NCI-H2227 treated with DMSO at 0.1 percent for 48 hours (cell line): ENCODE measurements at places on chromosomes 3 and 15.

DNA sequence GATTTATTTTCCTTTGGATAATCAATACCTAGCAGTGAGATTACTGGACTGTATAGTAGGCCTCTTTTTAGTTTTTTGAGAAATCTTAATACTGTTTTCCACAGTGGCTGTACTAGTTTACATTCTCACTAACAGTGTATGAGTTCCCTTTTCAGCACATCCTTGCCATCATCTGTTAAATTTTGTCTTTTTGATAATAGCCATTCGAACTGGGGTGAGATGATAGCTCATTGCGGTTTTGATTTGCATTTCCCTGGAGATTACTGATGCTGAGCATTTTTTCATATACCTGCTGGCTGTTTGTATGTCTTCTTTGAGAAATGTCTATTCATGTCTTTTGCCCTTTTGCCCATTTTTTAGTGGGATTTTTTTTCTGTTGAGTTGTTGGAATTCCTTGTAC is 210.8 kb downstream of the CGGBP1 start:
- no peak for DNase-seq

DNA sequence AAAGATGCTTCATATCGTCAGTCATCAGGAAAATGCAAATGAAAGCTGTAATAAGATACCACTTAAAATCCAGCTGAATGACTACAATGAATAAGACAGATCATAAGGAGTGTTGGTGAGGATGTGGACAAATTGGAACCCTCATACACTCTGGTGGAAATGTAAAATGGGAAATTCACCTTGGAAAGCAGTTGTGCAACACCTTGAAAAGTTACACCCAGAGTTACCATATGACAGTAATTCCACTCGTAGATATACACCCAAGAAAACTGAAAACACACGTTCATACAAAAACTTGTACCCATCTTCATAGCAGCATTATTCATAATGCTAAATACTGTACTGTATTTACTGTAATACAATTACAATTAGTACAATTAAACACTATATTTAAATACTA is 2.3 kb downstream of the TTC23 start:
- DNase-seq, result no peak

DNA sequence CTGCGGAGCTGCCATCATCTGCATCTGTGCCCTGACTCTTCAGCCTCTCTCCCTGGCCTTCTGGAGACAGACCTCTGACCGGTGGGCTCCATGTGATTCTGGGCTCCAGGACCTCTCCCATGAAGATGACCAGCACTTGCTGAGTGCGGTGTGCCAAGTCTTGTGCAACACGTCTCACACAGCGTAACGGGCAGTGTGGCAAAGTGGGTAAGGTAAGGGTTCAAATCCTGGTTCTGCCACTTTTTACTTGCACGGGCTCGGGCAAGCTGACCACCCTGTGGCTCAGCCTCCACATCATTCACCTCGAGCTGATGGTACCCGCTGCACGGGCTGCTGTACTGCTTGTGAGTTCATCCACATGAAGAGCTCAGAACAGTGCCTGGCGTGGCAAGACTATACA is 6.5 kb upstream of the SYNM start:
- no peak for DNase-seq

GRCh38 chr3:28949580-28949979 is 331.3 kb upstream of the RBMS3 start:
- DNase-seq, result no peak

DNA sequence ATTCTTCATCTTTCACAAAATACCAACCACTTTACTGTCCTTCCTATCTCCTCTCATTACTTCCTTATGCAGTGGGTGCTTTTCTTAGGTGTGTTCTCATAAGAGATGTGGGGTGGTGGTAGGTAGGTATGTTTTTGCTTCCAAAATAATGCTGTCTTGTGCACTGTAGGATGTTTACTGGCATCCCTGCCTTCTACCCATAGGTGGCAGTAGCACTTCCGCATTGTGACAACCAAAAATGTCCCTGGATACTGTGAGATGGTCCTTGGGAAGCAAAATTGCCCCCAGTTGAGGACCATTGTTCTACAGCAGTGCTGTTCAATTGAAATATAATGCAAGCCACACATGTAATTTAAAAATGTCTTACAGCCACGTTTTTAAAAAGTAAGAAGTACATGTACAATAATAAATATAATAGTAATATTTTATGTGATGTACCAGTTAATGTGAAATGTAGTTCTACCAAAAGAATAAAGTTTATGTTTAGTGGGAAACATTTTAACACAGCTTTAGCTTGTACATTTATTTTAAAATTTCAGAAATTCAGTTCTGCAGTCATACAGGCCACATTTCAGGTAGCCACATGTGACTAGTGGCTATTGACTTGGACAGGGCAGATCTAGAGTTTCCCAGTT is 75.2 kb downstream of the NEO1 start:
- no peak for DNase-seq

DNA sequence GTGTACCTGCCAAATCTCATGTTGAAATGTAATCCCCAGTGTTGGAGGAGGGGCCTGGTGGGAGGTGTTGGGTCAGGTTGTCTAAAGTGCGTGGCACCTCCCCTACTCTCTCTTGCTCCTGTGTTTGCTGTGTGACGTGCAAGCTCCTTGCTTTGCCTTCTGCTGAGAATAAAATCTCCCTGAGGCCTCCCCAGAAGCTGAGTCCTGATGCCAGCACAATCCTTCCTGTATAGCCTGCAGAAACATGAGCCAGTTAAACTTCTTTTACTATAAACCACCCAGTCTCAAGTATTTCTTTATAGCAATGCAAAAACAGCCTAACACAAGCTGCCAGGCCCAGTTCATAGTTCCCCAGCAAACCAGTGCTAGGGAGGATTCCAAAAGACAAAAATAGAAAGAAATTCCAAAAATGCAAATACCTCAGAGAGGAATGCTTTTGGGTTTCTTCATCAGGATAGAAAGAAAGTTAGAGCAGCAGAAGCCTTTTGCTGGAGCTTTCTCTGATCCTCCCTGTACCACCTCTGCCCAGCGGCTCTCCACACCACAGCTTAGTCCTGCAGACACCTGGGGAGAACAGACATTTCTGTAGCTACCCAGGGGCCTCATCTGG is 25.9 kb upstream of the CDV3 start:
- DNase-seq, result no peak

DNA sequence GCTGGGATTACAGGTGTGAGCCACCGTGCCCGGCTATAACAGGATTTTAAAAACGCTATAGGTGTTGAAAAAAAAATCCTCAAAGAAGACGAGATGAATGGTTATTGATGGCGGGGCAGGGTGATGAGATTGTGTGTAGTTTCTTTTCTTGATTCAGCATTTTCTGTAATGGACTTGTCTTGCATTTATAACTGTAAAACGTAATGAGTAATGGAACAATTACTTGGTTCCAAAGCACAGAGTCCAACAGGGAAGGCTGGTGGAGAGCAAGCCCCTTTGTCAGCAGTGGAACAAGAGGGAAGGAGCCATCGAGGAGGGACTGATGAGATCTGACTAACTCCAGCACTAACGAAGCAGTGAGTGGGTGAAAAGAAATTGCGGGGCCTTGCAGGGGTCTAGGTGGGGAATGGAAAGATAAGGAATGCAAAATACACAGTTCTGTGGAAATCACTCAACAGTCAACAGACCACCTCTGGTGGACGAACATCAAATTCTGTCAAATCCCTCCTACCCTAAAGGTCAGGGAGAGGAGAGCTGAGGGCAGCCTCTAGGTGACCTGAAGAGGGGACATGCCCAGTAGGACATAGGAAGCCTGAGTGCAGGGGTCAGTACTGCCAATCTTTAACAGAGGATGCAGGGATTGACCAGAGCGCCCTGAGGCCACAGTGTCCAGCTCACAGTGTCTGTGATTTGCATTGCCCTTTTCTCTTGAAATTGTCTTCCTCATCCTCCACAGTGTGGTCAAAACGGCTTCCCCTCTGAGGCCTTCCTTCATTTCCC is 23.1 kb upstream of the CDCP1 start:
- DNase-seq, result no peak

DNA sequence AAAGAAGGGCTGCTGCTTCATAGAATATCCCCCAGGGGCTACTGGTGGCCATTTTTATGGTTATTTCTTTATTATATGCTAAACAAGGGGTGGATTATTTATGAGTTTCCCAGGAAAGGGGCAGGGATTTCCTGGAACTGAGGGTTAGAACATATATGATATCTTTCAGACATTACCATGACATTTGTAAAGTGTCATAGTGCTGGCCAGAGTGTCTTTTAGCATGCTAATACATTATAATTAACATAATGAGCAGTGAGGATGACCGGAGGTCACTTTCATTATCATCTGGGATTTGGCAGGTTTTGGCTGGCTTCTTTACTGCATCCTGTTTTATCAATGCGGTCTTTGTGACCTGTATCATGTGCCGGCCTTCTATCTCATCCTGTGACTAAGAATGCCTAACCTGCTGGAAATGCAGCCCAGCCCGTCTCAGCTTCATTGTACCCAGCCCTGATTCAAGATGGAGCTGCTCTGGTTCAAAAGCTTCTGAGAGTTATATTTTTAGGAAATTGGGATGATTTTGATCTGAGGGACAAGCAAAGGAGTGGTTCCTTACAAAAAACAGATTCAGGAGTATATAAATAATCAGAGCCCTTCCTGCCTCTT is 9.1 kb upstream of the ZBTB20 start:
- DNase-seq, result no peak

DNA sequence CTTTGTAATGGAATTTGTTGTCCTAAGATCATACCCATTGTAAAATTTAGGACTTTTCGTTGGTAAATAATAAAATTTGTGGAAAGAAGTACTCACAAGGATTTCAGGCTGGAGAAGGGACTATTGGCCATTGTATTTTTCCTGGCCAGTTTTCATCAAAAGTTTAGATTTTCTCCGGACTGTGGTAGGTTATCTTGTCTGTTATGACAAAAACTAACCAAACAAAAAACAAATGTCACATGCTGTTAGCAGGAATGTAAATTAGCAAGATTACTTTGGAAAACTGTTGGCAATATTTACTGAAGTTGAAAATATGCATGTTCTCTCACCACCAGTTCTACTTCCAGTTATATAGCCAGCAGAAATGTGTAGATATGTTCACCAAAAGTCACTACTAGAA is 27.8 kb downstream of the PDE8A start:
- no peak for DNase-seq

DNA sequence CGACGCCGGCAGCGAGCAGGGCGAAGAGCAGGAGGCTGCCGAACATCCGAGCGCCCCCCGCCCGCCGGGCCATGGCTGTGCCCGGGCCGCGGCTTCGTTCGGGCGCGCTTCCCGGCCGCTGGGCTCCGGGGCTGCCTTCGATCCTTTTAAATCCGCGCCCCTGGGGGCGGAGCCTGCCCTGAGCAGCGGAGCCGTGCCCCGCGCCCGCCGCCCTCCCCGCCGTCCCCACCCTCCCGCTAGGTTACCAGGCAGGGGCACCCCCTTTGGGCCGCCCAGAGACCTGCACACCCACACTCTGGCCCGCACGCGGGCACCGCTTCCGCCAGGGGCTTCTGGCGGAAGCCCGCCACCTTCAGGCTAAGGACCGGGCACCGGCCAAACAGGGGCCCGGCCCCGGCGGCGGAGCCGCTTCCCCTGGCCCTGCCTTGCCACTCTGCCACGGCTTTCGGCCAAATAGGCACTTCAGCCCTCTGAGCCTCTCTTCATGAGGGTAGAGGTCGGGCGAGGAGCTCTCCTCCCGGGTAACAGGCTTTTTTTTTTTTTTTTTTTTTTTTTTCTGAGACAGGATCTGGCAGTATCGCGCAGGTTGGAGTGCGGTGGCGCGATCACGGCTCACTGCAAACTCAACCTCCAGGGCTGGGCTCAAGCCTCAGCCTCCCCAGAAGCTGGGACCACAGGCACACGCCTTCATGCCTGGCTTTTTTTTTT is at the start of gene NMB:
NMB (minus strand) TSS at position 120 of the 708 bp plus-strand sequence; CDS start at position 73, 47 bp downstream.
- peak; percentile 40 for DNase-seq

GRCh38 chr15:24835301-24835700 is 119.5 kb upstream of the SNRPN start:
- no peak for DNase-seq

DNA sequence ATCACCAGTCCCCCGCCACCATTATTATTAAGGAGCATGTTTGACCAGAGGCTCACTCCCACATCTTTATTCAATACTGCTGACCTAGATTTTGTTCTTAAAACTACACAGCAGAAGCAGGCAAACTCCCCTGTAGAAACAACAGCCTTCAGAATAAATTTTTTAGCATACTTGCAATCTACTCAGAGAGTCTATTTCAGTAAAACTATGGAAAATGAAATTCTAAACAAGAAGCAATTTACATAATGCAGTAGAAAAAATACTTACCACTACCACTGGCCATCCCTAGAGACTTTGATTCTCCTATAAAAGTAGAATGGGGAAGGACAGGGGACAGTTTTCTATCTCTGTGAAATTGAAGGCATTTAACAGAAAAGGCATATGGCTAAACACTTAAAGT is 76.0 kb downstream of the MAP4 start:
- DNase-seq, result no peak

DNA sequence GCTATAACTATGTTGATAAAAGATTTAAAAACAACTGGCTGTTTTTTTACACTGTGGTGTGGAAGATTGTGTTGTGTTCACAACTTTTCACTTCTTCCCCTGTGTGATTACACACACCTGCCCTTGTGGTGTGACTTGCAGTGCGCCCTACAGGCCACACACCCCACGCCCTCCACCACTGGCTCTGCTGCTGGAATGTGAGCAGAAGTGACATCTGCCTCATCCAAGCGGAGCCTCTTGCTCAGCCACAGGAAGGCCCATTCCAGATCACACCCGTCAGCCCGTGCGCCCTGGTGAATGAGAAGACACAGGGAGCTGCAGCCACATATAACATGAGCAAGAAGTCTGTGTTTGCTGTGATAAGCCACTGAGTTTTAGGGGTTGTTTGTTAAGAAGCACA is 7.0 kb downstream of the CCR2 start:
- no peak for DNase-seq

- no peak for DNase-seq
Measured at GRCh38 chr3:24765399-24765798, 270.7 kb upstream of the THRB start.

GRCh38 chr3:194031867-194032635 is 103.9 kb upstream of the HES1 start:
- no peak for DNase-seq

DNA sequence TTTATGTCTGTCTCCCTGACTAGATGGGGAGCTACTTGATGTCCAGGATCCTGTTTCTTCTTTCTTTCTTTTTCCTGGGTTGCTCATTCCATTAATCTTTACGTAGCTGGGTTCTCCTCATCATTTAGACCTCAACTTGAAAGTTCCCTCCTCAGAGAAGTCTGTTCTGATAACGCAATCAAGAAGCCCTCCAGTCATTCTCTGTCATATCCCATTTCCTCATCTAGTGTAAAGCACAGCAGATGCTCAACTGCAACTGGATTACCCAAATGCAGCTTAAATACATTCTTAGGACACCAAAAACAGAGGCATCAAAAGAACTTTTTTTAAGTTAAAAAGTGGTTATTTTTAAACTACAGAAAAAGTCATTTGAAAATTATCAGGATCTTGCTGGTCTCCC is 51.7 kb upstream of the ST3GAL6 start:
- DNase-seq, result no peak

DNA sequence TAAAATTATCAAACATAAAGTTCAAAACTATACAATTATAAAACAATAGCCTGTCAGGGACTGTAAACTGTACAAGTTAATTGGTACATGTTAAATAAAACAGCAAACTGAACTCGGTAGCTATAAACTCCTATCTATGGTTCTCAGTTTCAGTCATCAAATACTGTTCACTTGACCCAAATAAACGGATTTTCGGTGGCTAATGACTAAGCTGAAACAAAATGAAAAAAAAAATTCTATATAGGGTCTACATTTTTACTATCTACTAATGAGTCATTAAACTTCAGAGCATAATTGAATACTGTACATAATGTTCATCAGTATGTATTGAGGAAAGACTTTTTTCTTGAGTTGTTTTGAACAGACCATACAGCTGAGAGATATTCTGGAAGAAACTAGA is 6.6 kb downstream of the PROK2 start:
- DNase-seq, result no peak
